ENCODE measurements at places on chromosomes 16 and 17.

DNA sequence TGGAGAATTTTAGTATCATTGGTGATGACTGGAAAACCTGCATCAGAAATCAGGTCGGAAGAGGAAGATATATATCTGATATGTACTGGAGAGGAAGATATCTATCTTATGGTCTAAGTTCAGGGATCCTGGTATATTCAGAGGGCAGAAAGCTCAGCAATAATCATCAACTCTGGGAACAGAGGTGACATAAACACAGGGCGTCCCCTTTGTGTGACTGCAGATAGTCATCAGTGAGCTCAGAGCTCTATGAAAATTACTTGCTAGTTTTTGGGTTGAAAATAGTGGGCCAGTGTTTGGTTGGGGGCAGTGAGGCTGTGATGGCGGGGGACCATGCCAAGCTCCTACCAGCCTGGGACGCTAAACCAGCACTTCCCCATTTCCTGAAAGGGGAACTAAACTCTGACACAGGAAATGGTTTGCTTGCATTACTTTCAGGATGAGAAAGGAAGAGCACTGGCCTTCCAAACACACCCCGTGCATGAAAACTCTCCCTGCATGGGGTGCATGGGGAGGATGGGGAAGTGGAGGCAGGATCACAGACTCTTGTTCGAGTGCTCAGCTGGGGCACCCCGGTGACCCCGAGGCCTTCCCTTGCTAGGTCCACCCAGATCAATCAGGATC lies 15.8 kb downstream of the NOD2 start:
- DNase-seq, result no peak

DNA sequence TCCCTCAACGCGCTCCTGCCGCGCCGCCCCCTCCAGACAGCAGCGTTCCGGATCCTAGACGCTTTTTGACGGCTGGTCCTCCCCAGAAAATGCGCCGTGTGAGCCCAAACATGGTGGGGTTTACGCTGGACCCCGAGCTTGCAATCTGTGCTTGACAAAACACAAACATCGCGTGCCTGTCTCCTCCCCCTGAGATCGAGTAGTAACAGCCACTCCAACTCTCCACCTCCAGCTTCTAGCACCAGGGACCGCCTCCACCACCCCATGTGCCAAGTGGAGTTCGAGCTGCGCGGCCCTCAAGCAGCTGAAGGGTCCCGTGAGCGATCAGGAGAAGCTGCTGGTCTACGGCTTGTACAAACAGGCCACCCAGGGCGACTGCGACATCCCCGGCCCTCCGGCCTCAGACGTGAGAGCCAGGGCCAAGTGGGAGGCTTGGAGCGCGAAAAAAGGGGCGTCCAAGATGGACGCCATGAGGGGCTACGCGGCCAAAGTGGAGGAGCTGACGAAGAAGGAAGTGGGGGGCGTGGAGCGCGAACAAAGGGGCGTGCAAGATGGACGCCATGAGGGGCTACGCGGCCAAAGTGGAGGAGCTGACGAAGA lies 656 bp upstream of the GEMIN4 start:
- DNase-seq, result no peak

GRCh38 chr16:67443265-67443664 lies 12.3 kb downstream of the HSD11B2 start:
- DNase-seq, result no peak

- no peak for DNase-seq
Observed at GRCh38 chr16:11955713-11956123, 9.3 kb upstream of the TNFRSF17 start.

DNA sequence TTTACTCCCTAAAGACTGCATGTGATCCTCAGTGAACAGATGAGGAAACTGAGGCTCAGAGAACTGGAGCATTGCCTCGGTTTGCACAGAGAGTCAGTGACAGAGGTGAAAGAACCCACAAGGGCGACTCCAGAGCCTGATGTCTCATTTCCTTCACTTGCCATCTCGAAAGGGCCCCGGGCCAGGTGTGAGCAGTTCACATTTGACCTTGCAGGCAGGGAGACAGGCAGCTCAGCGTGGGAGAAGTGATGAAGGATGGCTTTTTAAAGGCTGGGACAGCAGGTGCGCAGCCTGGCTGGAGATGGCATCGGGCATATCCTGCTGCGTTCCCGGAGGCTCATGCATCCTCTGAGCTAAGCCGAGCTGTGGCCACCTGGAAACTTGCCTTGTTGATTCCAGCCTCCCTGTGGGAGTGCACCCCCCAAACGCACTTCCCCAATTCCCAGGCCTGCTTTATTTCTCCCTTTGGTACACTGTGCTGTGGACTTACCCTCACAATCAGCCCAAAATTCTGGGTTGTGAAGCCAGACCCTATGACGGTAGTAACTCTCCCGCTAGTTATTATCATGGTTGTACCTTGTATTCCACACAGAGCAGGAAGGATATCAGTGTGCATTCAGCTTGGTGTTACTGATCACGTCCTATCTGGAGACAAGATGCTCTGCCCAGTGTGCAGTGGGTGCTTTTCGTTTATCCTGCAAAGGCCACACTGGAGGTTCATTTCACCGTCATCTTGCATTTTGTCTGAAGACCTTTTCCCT lies 753.2 kb upstream of the EEF2KMT start:
- no peak for DNase-seq

- DNase-seq, result no peak
Observed at GRCh38 chr17:79848370-79848766, 9.1 kb upstream of the CBX4 start.

DNA sequence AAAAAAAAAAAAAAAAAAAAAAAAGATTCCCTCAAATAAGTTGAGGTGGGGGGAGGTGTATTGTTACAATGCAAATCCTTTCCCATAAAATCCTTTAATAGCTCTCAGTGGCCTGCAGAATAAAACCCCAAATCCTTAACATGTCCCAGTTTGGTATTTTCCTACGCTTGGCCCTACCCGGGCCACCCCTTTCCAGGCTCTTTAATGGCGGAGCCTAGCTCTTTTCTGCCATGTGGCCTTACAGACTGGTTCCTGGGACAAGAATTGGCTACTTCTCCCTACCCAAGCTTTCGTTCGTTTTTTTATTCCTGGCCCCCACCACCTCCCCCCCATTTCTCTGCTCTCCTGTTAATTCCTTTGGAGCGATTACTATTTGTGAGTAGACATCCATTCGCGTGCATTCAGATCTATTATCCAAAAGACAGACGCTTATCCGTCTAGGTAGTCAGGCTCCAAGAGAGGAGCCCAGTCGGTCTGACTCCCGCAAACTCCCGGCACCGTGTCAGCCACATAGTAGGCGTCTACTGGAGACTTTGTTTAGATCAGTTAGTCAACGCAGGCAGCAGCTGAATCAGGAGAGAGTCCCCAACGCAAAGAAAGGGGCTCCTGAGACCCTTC lies 813 bp upstream of the THAP11 start:
- no peak for DNase-seq

- DNase-seq, result no peak
Observed at GRCh38 chr17:44464037-44464436, 39.2 kb downstream of the GPATCH8 start.

- no peak for DNase-seq
Observed at GRCh38 chr16:24929409-24929808, 83.6 kb downstream of the SLC5A11 start.

- no peak for DNase-seq
Observed at GRCh38 chr16:22008215-22009059, 526 bp downstream of the MOSMO start.

GRCh38 chr16:78705694-78706093 lies 606.2 kb downstream of the WWOX start:
- no peak for DNase-seq

DNA sequence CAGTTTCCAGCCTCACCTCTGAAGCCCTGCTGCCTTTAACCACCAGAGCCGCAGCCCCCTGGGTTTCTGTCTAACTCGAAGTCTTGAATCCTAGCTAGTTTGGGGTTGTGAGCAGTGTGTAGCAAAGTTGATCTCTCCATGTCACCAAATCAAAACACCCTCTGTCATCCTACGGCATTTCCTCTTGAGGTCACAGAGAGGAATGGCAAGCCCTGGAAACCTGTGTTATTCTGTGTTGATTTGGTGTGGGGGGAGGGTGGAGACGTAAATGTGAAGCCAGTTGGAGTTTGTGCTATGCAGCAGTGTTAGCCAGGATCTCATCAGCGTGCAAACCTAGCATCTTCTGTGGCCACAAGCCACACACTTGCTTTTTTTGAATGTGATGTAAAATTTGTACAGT lies 5.1 kb upstream of the LGALS9 start:
- no peak for DNase-seq

DNA sequence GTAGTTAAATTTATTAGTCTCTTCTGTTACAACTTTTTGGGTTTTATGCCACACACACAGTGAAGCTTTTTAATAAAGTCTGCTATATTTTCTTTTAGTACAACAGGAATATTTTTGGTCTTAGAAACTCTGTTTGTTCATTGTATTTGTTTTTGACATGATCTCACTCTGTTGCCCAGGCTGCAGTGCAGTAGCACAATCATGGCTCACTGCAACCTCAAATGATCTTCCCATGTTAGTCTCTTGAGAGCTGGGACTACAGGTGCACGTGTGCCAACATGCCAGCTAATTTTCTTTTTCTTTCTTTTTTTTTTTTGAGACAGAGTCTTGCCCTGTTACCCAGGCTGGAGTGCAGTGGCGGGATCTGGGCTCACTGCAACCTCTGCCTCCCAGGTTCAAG lies 27.1 kb downstream of the PPM1D start:
- no peak for DNase-seq

DNA sequence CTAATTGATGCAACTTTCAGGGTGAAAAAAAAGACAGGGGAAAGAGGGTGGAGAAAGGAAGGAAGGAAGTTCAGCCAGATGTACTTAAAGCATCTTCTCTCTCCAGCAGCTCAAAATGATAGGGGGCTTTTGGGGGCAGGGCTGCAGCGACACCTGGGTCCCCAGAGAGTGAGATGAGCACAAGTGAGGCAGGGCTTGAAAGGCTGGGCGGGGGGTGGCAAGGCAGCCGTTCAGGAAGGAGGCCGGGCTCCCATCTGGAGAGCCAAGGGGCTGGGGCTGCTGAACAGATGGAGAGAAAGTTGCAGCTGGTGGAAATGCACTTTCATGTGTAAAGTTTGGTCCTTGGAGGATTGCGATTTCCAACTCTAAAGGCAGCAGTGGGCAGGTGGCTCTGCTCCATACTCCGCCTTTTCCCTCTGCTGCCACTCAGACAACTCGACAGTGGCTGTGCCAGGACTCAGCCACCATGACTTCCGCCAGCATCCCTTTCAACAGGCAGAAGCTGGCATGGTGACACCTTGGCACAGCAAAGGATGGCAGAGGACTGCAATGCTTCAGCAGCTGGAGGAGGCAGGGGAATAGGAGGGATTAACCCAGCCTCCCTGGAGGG lies 7.7 kb downstream of the SLC35B1 start:
- no peak for DNase-seq

All from stimulated activated CD8-positive, alpha-beta memory T cell treated with anti-CD3 and anti-CD28 coated beads, Interleukin-15, amount 100 ng/mL, for 48 hours (primary cell).